Dermis blood vessel endothelial cell (primary cell): ENCODE measurements at places on chromosomes 2 and 18. TPM values are rescaled to one million over a fixed set of nuclear protein-coding genes. Genes with fewer than 3 reads are reported as not detected.

The PARD6G gene
- 25.4 and 60.2 TPM in 2 replicates for total RNA-seq

The ANO7 gene
- 0.34 and 1.1 TPM in 2 replicates for total RNA-seq

The SULT1C4 gene
- 76.7 and 136 TPM in 2 replicates for total RNA-seq

The LCT gene
- total RNA-seq = under 0.01 TPM in 1 of 2 replicates, not detected in the other

The PHOSPHO2 gene
- 2.5 and 3.7 TPM in 2 replicates for total RNA-seq

The PPP1R7 gene
- 47.6 and 55.1 TPM in 2 replicates for total RNA-seq

The GAL3ST2 gene
- total RNA-seq = not detected in 2 replicates

The CHST9 gene
- total RNA-seq = under 0.01 and 0.34 TPM in 2 replicates

The NLRC4 gene
- total RNA-seq = not detected in 2 replicates

The FBXO48 gene
- 0.34 and 0.42 TPM in 2 replicates for total RNA-seq

The CFAP65 gene
- not detected in 2 replicates for total RNA-seq

DNA sequence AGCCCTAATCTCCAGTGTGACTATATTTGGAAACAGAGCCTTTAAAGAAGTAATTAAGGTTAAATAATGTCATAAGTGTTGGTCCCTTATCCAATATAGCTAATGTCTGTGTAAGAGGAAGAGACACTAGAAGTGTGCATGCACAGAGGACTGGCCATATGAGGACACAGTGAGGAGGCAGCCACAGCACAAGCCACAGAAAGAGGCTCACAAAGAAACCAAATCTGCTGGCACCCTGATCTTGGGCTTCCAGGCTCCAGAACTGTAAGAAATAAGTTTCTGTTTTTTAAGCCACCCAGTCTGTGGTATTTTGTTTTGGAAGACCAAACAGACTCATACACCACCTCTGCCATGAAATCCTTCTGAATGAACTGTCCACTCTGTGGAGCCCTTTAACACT, 186.4 kb upstream of the SLC39A10 start:
- DNase-seq = no peak

GRCh38 chr2:152012697-152013096, 86.1 kb downstream of the CACNB4 start:
- no peak for DNase-seq

- DNase-seq = no peak
Observed at GRCh38 chr18:53947092-53947640, 277.3 kb downstream of the MBD2 start.

- no peak for DNase-seq
Observed at GRCh38 chr18:3027370-3027891, 14.5 kb upstream of the LPIN2 start.

GRCh38 chr2:133753665-133754064, 185.4 kb upstream of the NCKAP5 start:
- no peak for DNase-seq

- no peak for DNase-seq
Observed at GRCh38 chr18:74113711-74114110, 33.9 kb downstream of the FBXO15 start.

DNA sequence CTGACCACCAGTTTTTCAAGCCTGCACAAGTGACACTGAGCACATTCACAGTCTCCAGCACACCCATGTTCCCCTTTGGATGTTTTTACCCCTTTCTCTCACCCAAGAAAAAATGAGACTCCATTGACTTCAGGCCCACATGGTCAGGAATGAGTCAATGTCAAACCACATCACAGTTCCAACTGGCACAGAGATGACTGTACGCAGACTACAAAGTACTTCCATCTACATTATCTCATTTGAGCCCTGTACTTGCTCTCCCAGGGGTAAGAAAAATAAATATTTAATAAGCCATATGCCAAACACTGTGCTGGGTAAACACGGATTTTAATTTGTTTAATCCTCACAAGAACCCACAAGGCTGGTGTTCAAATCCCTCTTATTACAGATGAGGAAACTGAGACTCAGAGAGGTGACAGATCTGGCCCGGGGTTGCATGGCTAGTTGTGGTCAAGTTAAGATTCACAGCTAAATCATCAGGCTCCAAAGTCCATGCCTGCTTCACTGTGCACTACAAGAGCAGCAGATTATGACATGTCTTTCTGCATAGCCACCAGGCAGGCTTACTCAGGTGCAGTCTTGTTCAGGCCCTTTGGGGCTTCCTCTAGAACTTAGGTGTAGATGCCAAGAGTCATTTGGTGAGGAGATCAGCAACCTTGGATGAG, 106.1 kb downstream of the TXNL1 start:
- no peak for DNase-seq

GRCh38 chr2:42663828-42664227, 95.4 kb downstream of the MTA3 start:
- DNase-seq = no peak

- peak; percentile 74 for DNase-seq
Observed at GRCh38 chr2:32553829-32554432, 73.9 kb upstream of the TTC27 start.

- DNase-seq = no peak
Observed at GRCh38 chr2:227464361-227464760, 7.6 kb upstream of the AGFG1 start.

- no peak for DNase-seq
Observed at GRCh38 chr18:3293196-3293951, 31.4 kb downstream of the MYL12B start.

DNA sequence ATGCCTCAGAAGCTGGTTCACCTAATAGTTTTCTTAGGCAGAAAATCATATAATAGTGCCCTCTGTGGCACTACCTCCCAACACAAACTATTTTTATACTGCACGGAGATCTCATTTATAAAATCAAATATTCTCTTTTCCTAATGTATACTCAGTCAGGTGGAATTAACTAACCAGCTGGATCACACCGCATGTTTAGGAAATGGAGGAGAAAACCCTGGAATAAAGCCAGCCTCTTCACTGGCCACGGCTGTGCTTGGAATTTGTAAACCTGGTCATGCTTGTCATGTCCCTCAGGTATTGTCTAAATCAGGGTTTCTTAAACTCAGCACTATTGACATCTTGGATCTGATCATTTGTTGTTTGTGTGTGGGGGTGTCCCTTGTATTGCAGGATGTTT, 85.6 kb downstream of the DOCK10 start:
- DNase-seq = no peak

DNA sequence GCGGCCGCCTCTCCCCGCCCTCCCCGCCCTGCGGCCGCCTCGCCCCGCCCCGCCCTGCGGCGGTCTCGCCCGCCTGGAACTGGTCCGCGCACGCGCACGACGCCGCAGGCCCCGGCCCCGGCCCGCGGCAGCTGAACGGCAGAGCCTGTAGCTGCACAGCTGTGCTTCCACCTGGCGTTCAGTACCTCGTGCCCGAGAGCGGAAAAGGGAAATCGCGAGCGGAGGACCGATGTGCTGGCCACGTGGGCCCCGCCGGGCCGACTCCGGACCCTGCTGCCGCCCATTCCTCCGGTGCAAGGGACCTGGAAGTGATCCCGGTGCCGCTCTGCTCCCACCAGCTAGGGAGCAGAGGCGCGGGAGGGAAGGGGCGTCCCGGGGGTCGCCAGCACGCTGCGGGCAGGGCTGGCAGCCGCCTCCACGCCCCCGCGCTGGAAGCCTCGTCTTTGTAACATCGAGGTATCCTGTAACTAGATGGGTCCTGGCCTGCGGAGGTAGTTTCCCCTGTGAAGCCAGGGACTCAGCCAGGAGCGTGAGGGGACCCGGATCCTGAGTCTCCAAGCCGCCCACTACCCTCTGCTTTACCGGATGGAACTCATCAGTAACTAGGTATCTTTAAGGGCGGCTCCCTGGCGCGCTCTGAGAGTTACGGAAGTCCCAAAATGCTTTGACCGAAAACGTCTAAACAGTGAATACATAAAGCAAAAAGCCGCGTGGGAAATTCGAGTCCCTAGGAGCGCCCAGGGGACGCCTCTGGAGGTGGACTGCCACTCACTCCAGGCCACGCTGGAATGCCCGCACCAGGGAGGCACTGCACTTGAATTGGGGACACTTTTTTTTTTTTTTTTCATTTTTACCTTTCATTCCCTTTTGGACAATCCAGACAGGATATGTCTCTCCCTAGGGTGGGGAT, 704 bp upstream of the ODC1 start:
- no peak for DNase-seq

DNA sequence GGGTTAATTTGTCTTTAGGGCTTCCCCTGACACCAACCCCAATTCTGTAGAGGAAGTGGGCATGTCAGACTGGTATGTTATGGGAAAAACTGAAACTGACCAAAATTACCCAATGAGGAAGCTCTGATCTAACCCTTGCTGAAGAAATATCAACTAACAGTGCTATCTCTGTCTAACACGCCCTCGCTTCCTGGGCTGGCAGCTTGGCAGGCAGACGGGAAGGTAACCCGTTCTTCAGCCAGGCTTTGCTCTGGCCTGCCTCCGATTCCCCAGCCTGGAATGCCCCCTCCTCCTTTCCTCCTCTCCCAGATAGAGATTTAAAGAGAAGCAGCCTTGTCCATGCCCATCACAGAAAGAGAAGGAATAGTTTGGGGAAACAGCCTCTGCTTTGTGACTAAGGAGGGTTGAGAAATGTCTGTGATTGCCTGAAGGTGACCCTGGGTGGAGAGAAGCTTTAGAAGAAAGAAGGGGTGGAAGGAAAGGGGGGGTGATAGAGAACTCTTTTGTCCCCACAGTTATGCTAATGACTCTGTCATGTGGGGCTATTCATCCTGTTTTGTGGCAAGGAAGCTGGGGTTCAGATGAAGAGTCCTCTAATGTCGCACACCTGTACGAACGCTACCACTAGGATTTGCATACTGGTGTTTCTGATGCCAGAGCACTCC, 15.4 kb downstream of the HK2 start:
- DNase-seq = peak; percentile 36

- DNase-seq = peak; percentile 67
Observed at GRCh38 chr2:54402350-54402749, 53.8 kb upstream of the SPTBN1 start.

GRCh38 chr2:71191570-71191943, 35.3 kb downstream of the PAIP2B start:
- DNase-seq = no peak

DNA sequence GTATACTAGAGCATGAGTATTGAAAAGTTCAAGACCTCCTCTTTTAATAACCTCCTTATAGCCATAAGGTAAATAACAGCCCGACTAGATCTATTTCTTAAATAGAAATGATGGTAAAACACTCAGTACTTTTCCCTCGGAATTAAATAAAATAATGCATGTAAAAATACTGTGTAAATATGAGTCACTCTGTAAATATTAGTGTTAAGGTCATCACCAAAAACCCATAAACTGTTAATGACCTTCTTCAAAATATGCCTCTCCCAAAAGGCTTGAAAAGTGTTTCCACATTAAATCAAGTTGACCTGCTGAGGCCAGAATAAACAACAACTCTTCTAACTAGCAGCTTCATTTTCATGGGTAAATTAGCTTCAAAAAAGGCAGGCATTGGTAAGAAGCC, 25.3 kb upstream of the BZW1 start:
- DNase-seq = peak; percentile 48

DNA sequence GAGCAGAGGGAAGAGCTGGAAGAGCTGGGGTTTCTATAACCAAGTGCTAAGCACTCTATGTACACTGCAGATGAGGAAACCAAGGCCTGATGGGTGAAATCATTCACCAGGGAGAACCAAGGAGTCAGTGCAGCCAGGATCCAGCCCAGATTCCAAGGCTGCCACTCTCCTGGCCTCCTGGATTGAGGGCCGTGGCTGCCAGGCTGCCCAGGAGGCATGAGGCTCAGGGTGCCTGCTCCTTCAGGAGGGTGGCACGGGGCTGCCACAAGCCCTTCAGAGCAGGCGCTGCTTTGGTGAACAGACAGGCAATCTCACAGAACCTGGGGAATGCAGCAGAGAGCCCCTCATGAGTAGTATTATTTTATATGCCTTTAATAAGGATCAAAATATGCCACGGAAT, 293.7 kb upstream of the HDAC4 start:
- no peak for DNase-seq

DNA sequence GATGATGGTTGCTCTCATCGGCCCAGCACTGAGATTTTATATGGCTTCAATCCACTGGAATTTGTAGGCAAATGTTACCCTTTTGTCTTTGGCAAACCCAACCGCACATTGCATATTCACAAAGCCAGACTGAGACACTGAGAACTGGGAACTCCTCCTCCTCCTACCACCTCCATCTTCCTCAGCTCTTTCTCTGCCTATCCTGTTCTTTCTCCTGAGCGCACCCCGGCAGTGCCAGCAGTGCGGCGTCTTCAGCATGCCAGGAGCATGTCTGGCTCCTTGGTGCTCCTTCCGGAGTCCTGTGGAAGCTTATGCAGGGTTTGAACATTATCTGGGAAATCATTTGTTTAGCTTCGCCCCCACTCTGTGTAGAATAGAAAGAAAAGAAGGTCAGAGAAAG, 50.8 kb downstream of the TRIB2 start:
- DNase-seq = no peak

- DNase-seq = no peak
Observed at GRCh38 chr2:225764346-225764745, 364.8 kb downstream of the NYAP2 start.

GRCh38 chr2:85648619-85649018, 19.4 kb downstream of the SFTPB start:
- DNase-seq = peak; percentile 80
